T-helper 22 cell (primary cell): ENCODE measurements at places on chromosomes 2 and 18.

DNA sequence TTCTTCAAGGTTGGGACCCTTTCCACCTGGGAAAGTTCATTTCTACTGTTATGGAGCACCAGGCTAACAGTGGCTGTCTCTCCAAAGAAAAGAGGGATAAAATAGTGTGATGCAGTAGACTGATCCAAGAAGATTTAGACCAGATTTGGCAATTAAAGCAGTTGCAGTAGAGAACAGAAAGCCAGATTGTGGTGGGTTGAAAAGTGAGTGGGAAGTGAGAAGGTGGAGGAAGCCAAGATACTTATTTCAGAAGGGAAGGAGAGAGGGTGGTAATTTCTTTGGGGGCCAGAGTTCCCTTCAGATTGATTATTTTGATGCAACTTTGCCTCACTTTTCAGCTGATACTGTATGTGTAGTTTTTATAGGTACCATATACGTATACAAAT lies 8.0 kb downstream of the MYL12B start:
- DNase-seq, result no peak

DNA sequence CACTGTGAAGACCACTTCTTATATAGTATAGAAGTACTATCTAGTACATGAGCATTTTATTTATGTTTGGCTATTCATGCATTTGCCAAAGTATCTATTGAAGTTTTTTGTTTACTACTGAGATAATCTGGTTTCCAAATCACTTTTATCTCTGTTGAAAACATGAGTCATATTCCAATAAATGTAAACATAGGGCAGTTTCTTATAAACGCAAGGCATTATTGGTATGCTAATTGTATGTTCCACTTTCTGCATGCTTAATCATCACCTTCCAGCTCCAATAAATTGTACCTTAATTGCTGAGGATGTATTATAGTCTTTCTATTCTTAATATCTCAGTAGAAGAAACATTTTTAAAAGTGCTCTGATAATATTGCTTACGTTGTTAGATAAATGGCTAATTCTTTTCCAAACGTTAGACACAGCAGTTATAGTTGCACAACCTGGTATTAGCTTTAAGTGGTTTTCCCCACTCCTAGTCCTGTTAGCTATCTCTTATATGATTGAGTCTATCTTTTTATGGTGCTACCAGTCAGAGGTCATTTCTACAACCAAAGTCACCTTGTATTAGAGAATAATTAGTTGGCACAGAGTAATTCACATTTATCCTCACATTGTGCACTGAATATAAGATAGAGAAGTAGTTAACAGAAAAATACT lies 17.2 kb downstream of the ITGA4 start:
- DNase-seq, result no peak

DNA sequence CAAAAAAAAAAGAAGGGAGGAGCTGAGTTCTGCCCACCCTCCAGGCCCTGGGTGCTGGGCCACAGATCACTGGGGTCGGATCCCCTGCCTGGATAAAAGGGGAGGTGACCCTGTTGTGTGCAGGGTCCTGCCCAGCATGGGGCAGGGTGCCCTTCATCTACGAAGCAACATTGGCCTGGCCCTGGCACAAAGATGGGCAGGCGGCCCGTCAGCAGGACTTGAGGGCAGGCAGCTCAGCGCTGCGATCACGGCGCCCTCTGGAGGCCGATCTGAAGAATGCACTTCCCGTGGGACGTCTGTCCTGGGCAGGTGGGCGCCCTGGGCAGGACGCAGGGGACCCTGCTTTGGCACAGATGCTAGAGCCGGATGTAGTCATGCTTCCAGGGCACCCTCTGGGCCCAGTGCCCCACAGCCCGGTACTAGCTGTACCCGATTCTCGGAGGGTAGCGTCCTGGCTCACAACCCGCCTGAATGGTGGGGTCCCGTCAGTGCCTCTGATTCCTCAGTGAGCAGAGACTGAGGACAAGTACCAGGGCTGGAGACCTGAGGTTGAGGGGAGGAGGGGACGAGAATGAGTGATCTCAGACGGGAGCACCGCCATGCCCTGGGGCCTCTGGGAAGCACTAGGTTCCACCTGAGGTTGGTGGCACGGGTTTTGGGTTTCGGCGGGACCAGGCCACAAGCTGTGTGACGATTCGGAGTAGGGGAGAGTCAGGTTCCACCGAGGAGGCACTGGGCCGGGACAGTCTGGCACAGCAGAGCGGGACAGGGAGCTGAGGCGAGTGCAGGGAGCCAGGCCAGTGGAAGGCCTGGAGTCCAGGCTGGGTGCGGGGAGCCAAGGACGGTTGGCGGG lies 18.0 kb downstream of the ARID5A start:
- peak; percentile 43 for DNase-seq

- DNase-seq, result no peak
Observed at GRCh38 chr2:71631411-71631931, 178.1 kb downstream of the DYSF start.

DNA sequence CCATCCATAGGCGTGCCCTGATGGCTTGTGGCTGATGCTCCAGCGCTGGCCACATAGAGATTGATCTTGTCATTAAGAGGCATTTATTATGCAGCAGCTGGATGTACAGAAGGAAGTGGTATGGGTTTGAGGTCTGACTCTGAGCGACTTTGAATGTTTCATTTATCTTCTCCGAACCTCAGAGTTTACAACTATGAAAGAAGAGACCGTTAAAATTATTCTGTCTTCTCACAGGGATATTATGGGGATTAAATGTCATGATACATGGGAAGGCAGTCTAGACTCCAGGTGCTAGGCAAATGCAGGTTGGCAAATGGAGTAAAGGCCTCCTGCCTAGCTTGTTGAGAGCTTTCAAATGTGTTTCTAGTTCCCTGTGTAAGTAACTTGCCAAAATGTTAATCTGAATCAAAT lies 30.3 kb downstream of the MOGAT1 start:
- no peak for DNase-seq

GRCh38 chr2:101477556-101477955 lies 2.6 kb upstream of the RFX8 start:
- no peak for DNase-seq

- DNase-seq, result no peak
Observed at GRCh38 chr18:49360582-49360981, 99.9 kb downstream of the DYM start.

GRCh38 chr18:3248062-3248657 lies 559 bp downstream of the MYL12A start:
- no peak for DNase-seq

- DNase-seq, result no peak
Observed at GRCh38 chr2:46299365-46300263, 2.4 kb downstream of the EPAS1 start.

DNA sequence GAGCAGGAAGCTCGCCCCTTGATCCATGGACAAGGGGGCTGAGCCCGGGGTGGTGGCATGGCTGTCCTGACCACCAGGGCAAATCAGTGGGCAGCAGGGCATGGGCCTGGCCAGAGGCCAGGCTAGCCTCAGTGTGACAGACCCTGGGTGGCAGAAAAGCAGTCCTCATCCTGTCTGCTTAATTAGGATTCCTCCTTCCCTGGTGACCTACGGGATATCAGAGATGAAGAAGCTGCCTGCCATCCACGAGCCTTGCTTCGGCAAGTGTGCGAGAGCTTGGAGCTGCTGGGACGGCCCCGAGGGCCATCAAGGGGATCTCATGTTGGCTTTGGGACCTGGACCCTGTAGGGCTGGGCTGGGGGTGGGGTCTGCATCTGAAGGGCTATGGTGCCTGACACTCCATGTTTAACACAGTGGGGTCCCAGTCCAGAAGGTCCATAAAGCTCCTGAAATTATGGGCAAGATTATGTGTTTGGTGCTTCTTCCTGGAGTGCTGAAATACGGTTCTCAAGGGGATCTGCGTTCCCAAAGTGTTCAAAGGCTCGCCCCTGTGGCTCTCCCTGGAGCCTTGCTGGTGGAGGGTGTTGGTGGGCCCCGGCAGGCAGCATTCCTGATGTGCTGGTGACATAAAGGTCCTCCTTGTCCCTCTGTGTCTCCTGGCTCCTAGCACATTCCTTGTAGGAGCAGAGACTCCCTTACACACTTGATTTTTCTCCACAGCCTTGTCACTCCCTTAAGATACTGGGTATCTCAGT lies 52.6 kb downstream of the KCNIP3 start:
- DNase-seq, result no peak

DNA sequence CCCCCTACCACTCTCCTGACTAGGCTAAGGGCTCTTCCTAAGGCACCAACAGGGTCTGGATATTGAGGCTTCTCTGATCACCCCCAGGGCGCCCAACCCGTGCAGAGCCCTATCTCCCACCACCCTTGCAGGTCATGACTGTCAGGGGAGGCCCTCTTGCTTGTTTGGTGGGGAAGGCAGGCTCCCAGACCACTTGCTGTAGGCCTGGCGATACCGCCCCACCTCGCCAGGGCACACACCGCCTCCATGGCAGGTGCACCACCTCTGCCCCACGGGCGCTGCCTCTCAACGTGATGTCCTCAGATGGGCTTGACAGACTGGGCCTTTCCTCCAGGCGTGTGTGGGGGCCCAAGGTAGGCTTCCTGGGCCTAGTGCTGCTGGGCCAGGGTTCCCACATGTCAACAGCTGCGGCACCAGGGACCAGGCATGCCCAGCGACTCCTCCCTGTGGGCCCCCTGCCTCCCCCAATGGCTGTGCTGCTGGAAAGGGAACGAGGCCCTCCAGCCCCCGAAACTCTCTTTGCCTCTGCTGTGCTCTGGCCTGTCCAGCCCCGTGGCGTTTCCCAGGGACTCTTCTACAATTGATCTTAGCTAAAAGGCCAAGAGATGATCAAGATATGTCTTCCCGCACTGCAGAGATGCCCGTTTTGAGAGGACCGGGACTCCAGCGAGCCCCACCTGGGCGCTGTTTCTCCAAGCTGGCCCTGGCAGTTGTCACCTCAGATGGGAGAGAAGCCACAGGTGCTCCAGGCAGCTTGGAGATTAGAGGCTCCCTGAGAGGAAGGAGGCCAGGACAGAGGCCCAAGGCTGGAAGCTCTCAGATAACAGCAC lies 7.5 kb downstream of the NPPC start:
- no peak for DNase-seq

DNA sequence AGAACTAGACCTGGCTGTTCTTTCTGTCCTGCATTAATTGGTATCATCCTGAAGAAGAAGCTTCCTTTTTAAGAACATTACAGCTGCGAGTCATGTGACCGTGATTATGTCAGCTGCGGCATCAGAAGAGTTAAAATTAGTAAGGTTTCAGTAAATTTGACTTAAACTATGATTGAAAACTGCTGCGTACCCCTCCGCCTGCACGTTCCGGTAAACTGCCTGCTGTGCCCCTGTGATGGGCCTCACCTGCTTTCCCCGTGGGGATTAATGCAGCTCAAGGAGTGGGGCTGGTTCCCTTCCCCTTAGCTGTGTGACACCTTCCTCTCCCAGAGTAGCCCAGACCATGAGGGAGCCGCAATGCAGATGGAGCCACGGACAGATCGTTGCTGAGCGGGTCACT lies 36.1 kb upstream of the MYO3B start:
- DNase-seq, result no peak

DNA sequence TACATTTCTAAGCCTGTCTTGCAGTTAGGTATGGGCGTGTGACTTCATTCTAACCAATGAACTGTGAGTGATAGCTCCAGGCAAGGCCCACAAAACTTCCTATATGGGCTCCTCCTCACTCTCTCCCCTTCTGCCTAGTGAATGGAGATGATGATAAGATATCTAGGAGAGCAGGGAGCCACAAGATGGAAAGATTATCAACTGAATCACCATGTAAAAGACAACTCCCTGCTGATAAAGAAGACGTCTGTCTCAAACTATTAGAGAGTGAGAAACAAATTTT lies 237.1 kb downstream of the GPD2 start:
- DNase-seq, result no peak

DNA sequence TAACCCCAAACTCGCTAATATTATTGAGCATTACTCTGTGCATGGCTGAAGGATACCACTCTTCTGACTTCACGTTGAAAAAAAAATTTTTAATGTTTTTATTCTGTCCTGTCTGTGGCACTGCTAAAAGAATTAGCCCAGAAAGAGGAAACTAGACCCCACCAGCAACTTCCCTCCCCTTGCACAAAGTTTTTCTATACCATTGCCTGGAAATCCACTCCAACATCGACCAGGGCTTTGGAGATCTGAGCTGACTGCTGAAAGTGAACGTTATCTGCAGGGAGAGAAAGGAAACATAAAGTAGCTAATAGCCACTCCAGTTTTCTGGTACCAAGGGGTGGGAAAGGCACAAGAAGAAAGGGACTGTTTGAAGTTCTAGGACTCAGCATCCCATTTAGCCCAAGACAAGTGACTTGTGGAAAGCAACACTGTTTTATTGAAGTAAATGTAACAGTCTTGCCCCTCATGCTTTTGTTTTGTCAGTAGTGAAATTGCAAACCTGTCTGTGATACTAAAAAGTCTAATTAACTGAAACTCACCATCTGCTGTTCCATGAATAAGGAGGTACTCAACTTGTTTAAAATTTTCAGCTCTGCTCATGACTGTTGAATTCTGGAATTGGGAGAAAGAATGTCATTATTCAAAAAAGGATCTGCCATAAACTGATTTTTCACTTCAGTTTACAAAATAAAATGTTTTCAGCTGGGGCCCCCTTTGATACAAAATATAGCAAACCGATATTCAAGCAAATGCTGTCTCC lies 79.1 kb downstream of the DPP4 start:
- DNase-seq, result no peak

- DNase-seq, result no peak
Observed at GRCh38 chr2:49770919-49771318, 616.6 kb upstream of the FSHR start.

DNA sequence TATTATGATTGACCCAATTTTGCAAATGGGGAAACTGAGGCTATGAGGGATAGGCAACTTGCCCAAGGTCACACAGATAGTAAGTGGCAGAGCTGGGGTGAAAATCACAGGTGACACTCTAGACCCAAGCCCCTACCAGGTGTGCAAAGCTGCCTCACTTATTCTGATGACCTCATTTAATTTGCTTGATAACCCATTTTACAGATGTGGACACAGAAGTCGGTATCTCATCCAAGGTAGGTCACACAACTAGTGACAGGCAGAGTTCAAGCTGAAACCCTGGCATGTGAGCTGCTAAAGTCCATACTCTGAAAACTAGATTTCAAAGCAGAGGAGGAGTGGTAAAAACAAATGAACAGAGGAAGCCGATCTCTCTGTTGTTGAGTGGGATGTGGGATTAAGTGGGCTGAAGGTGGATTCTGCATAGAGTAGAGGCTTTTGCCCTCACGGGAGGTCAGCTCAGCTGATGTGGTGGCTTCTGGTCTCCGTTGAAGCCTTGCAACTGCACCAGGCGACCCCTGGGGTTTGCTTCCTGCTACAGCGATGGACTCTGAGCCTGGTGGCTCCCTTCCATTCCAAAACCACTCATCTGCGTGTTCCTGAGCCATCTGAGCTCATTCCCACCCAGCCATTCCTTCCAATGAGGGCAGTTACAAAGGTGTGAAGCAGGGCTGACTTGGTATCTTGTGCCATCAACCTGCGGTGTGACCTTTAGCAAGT lies 164.3 kb upstream of the FHL2 start:
- DNase-seq, result no peak

GRCh38 chr18:21703241-21703820 lies 1.2 kb downstream of the ABHD3 start:
- peak; percentile 19 for DNase-seq

DNA sequence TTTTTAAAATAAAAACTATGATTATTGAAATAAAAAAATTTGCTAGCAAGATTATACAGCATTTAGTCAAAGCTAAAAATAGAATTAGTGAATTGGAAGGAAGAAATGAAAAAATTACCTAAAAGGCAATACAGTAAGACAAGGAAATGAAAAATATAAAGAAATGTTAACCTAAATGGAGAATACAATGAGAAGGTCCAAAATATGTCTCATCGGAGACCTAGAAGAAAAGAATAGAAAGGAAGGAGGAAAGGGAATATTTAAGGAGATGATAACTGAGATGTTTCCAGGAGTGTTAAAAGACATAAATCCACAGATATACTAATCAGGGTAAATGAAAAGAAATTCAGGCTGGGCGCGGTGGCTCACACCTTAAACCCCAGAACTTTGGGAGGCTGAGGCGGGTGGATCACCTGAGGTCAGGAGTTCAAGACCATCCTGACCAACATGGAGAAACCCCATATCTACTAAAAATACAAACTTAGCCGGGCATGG lies 78.9 kb downstream of the AFF3 start:
- no peak for DNase-seq
